NK-92 treated with Interleukin-12 subunit alpha and Interleukin-12 subunit beta, amount 100 ng/mL, for 24 hours (cell line): ENCODE measurements at places on chromosomes 3 and 15.

GRCh38 chr3:58612830-58613229 is 35.6 kb upstream of the FAM107A start:
- DNase-seq, result no peak

- DNase-seq, result no peak
Measured at GRCh38 chr3:34782871-34783270, 856.5 kb upstream of the ARPP21 start.

DNA sequence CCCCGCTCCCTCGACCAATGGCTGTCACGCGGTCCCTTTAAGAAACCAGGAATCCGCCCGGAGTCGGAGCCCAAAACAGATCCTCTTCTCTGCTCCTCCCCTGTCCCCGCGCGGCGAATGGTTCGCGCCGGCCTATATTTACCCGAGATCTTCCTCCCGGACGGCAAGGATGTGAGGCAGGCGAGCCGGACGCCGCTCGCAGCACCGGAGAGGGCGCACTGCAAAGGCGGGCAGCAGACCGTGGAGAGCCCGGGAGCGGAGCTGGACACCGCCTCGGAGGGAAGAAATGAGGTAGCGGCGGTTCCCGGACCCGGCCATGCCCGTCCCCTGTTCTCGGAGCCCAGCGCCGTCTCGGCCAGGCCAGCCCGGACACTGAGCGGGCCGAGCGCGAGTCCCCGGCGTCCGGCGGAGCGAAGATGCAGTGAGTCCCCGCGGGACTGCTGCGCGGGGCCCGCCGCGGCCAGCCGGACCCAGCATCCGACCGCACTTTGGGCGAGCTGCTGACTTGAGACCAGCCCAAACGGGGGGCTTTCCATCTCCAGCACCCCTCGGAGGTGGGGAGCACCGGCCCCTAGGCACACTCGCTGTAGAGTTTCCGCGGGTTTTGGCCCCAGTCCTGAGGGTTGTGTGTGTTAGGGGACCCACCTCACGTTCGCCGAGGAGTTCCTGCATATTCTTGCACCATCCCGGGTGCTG is at the start of gene FAM43A:
TSS of gene FAM43A (plus strand) at position 166 of the 696 bp plus-strand sequence. CDS start 944 bp downstream, outside the sequence.
- DNase-seq, result no peak

GRCh38 chr3:24100696-24101402 is 155.8 kb downstream of the NR1D2 start:
- DNase-seq, result no peak

- peak; percentile 33 for DNase-seq
Measured at GRCh38 chr3:194766845-194767244, 81.2 kb downstream of the FAM43A start.

DNA sequence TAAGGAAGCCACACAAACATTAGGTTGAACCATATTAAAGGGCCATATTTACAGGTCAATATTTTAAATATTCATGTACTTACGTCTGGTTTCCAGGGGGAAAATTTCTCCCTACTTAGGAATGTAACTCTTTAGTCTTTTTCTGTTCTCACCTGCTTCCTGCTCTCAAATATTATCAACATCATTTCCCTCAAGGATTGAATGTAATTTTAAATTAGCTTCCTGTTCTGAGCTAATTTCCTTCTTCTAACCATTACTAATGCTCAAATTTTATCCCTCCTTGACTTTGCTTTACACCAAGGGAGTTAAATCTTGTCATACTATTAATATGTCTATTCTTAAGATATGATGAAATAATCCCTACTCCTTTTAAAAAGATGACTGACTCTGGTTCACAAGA is 103.4 kb upstream of the UBP1 start:
- DNase-seq, result no peak

DNA sequence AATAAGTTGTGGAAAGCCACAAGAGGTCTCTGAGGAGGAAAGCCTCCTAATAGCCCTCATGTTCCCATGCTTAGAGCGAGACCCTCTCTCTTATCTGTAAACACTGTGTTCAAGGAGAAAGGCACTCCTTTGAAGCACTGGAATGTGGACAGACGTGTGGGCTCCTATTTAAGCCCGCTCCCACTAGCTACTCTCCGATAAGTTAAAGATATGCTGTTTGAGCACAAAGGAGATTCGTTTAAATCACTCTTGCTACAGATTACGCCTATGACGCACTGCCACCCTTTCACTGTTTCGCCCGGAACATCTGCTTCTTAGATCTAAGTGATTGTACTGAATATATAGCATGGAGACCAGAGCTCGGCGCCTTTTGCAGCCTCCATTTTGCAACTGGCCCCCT is 57.8 kb upstream of the FAM3D start:
- DNase-seq, result no peak

DNA sequence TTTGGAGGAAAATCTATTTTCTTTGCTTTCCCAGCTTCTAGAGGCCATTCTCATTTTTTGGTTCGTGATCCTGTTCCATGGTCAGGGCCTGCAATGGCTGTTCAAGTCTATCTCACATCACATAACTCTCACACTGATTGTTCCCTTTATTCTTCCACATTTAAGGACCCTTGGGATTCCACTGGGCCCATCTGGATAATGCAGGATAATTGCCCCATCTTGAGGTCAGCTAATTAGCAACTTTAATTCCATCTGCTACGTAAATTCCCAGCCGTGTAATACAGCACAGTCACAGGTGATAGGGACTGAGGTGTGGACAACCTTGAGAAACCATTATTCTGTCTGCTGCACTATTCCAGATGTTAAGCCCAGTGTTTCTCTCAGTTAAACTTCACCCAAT is 311.6 kb upstream of the CNTN4 start:
- no peak for DNase-seq

DNA sequence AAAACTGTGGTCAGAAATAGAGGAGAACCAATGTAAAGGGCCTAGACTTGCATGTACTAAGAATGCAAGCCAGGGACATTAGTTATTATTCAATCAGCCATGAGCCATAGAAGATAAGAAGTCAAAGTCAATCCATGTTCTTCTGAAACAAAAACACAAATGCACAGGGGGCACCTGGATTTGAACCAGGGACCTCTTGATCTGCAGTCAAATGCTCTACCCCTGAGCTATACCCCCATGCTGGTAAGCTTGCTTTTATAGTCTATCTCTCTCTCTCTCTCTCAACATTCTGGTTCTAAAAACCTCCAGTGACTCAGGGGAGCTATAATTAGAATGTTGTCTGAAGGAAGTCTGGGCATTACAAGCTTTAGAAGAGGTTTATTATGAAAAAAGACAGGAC is 85.6 kb upstream of the ACP3 start:
- no peak for DNase-seq

GRCh38 chr3:172261054-172261453 is 187.2 kb downstream of the GHSR start:
- no peak for DNase-seq

GRCh38 chr3:13483988-13484695 is 4.0 kb downstream of the HDAC11 start:
- DNase-seq, result no peak

DNA sequence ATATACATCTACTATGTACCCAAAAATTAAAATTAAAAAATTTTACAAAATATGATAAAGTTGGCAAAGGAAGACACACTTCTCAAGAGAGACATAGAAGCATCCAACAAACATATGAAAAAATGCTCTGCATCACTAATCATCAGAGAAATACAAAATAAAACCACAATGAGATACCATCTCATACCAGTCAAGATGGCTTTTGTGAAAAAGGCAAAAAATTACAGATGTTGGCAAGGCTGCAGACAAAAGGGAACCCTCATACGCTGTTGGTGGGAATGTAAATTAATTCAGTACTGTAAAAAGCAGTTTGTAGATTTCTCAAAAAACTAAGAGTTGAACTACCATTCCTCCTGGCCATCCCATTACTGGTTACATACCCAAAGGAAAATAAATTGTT is 581.7 kb upstream of the CCDC54 start:
- no peak for DNase-seq

DNA sequence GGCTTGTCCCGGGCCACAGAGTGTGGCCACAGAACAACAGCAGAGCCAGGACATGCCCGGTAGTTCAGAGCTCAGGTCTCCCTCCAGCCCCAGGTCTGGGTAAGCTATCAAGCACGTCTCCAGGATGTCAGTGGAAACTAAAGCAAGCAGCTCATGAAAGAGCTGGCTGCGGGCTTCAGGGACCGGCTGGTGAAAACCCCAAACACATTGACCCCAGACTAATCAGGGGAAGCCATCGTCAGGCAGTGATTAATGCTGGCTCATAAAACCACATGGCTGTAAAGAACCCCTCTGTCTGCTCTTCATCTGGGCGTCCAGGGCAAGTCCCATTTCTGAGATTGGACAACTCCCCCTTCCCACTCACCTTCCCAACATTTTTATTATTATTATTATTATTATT is 37.8 kb downstream of the LMCD1 start:
- DNase-seq, result no peak

DNA sequence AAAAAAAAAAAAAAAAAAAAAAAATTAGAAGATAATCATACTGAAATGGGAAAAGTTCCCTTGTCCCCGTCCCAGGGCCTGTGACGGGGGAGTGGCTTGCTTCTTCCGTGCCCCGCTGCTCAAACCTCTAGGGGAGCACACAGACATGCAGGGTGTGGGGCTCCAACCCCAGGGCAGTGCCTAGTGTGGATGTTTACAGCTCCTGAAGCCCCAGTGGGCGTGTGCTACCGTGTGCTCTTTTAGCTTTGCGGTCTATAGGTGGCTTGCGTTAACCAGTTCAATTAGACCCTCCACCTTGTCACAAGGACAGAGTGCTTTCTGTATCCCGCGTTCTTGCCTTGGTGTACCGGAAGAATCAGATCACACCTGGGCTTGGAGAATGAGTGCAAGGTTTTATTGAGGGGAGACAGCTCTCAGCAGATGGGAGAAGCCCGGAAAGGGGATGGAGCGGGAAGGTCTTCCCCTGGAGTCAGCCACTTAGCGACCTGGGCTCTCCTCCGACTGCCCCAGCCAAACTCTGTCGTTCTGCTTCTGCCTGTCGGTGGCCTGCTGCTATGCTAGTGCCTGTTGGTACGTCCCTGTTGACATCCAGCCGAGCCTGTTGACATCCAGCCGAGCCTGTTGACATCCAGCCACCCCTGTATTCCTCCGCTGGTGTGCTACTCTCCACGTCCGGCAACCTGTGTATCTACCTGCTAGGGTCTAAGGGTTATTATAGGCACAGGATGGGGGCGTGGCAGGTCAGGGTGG is 569.8 kb downstream of the VGLL3 start:
- DNase-seq, result no peak

DNA sequence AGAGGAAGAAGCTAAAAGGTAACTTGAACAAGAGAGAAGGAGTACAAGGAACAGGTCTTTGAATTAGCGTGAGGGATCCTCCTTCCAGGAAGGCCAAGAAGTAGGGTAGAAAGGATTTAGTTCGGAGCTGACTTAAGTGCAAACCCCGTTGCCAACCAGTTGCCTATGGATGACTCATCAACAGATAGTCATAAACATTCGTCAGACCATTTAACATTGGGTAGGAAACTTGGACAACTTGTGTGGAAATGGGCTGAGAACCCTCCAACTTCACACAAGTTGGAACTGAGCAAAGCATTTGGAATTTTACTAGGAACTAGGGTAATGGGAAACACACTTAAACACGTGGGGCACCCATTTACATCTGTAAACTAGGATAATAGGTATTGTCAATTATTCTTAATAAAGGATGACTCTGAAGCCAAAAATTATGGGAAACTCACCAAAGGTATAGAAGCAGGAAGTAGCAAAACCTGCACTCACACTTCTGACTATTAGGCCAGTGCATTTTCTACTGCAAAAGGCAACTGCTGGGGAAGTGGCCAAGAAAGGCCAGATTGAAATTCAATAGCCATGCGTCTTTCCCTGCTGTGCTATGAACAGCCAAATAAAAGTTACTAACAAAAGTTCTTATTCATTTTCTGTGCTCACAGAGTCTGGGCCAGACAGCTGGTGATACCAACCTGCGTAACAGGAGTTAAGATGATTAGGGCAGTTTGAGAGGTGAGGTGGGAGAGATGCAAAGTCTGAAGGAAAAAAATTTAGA is 174.5 kb upstream of the TMC3 start:
- no peak for DNase-seq

DNA sequence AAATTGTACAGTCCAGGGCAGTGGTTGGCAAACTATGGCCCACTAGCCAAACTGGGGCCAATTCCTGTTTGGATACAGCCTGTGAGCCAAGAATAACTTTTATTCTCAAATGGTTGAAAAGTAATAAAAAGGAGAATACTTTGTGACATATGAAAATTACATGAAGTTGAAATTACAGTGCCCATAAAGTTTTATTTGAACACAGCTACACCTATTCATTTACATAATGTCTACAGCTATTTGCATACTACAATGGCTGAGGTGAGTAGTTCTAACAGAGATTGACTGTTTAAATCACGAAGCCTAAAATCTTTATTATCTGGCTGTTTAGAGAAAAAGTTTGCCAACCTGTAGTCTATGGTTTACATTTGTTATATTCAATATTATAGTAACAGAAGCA is 600.1 kb downstream of the MAGI1 start:
- DNase-seq, result no peak

- no peak for DNase-seq
Measured at GRCh38 chr3:129567939-129568338, 25.0 kb downstream of the H1-8 start.

- DNase-seq, result no peak
Measured at GRCh38 chr3:67386451-67386850, 268.0 kb downstream of the SUCLG2 start.

GRCh38 chr3:22007368-22007767 is 256.4 kb upstream of the ZNF385D start:
- DNase-seq, result no peak
